ENCODE measurements at places on chromosomes 2 and 18.
A peak's percentile ranks its signal among the peaks of the same experiment; 100 is the strongest.

- no peak for DNase-seq
Observed at GRCh38 chr2:30997979-30998378, 140.3 kb downstream of the GALNT14 start.

DNA sequence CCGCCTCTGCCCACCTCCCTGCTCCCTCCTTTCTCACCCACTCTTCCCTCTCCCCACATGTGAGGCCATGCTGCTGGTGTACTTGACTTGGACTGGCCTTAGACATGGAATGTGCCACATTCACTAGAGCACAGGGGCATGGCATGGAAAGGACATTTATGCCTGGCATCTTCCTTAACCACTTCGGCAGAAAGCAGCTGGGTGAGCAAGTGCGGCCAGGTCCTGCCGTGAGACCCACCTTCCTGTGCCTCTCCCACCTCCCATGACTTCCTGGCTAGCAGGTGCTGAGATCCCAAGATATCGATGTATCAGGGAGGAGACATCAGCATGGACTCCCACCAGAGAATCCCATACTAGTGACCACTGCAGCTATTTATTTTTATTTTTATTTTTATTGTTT, 13.0 kb downstream of the GPR55 start:
- DNase-seq, result no peak

- no peak for DNase-seq
Observed at GRCh38 chr2:19351899-19352697, 6.3 kb downstream of the OSR1 start.

DNA sequence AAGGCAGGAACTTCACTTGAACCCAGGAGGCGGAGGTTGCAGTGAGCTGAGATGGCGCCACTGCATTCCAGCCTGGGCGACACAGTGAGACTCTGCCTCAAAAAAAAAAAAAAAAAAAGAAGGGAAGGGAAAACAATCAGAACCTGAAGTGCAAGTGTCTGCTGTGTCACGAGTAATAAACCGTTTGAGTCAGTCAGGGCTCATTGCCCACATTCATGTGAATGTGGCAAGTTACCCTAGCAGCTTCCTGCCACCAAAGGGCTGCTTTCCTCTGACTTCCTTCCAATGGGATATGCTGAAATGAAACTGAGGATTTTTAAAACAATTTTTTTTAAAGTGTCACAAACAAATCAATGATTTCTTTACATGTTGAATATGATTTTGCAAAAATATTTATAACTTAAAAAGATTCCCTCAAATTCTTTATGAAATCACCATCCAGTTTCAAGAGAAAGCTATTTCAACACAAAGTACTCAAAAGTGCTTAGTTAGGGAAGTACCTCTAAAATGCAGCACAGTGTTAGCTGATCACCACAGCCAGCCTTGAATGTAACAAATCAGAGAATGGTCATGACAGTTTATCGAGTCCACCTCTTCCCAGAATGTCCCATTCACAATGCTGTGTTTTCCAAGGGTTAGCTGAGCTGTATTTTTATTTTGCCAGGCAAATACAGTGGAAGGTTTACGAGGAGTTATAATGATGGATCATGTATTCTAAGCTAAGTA, 36.4 kb downstream of the WDSUB1 start:
- DNase-seq, result peak; percentile 87

GRCh38 chr2:219428469-219428868, 6.2 kb upstream of the SPEG start:
- no peak for DNase-seq

DNA sequence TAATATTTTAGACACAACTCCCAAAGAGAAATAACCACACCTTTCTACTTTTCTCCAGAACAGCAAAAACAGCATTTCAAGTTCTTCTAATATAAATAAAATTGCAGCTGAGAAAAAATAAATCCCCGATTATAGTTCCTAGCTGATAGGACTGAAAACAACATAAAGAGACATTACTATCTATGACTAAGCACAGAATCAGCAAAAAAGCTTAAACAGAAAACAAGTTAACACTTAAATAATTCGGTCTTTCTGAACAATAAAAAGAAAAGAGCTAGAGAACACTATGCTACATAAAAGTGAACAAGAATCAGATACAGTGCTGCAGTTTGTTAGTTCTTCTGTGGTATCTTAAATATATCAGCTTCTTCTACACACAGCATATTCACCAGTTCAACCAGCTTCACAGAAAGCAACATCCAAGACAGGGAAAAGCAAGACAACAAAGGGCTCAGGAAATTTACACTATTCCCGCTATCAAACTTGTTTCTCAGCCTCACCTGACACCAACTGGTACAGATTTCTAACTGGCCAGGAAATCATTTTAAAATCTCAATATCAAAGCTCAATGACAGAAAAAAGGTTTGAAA, 28.6 kb downstream of the FEZ2 start:
- DNase-seq, result no peak

- no peak for DNase-seq
Observed at GRCh38 chr2:38245114-38245641, 131.9 kb downstream of the ATL2 start.

DNA sequence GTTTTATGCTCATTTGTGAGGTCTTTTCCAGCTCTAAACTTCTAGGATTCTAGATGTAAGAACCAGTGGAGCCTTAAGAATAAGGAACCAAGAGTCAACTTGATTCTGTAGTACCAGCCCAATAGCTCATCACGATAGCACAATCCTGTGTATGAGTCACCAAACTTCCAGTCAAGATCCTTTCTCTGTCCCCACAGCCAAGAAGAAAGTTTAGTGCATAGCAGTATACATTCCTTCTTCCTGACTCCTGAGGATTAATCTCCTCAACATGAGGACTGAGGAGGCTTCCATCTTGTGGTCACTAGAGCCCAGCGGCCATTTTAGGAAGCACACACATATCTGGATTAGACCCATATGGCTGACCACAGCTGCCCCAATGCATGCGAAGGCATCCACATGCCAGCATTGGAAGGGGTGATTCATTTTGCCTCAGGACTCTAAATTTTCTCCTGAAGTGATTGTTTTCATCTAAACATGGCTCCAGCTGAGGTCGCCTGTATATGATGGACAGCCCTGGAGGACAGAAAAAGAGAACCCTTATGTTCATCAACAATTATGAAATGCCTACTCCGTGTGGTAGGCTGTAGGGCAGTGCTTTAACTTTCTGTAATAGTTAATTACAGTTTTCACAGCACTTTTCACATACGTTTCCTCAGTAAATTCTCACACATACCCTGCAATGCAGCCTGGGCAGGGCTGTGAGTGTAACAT, 53.5 kb downstream of the RASGRP3 start:
- DNase-seq, result peak; percentile 97

GRCh38 chr2:183490914-183491313, 366.7 kb downstream of the NUP35 start:
- no peak for DNase-seq

DNA sequence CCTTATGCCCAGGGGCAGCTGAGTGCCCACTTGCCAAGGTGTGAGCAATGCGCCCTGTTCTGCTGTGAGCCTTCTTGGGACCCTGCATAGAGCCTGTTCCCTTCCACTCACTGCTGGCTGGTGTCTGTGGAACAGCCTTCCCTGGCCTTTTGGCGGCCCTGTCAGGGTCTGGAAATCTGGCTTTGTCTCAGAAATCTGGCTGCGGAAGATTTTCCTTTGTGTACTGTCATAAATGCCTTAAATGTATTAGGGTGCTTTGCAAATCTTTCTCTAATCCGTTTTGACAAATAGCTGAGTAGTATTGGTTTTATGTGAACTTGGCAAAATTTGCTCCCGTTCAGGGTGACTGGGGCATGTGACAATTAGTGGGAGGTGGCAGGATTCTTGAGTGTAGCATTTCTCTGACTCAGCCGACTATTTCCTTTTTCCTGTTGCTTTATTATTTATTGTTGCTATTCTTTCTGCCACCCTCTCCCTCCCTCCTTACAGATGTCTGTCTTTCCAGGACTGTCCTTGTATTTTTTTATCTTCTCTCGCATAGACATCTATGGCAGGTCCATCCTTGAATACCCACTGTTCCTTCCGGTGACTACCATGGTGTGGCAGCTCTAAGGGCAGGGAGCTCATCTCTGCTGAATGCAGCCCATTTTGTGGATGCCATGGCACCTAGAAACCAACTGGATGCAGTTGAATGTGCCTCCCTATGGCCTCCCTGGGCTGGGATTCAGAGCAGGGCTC, 41.8 kb downstream of the LDLRAD4 start:
- DNase-seq, result no peak

- DNase-seq, result no peak
Observed at GRCh38 chr2:72159211-72159993, 11.7 kb upstream of the CYP26B1 start.

DNA sequence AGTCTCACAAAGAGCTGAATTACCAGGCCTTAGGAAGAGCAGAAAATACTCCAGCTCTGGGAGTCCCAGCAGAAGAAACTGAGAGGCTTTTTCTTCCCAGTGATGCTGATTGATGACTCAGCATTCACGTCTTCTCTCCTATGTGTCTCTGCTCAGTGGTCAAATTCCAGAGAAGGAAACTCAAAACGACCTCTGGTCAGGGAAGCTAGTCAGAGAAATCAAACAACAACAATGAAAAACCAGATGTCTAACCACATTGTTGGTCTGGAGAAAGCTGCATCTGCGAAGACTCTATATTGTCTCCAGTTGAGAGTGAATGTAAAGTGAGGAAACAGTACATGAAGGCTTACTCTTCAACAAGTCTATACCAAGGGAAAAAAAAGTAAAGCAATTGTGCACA, 28.6 kb upstream of the CERS6 start:
- DNase-seq, result peak; percentile 69

DNA sequence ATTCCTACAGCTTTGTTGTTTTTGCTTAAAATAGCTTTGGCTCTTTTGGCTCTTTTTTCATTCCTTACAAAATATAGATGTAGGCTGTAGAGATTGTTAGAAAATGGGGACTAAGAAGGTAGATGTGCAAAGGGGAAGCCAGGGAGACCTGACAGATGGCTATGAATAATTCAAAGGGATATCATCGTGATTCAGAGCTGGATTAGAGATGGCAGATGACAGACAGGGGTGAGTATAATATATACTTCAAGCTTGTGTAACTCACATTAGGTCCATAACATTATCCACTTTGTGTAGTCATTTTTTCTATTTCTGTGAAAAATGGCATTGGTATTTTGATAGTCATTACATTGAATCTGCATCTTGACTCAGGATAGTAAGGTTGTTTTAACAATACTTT, 422.9 kb upstream of the ST6GAL2 start:
- DNase-seq, result no peak

- DNase-seq, result no peak
Observed at GRCh38 chr2:40363631-40364030, 88.3 kb downstream of the SLC8A1 start.

DNA sequence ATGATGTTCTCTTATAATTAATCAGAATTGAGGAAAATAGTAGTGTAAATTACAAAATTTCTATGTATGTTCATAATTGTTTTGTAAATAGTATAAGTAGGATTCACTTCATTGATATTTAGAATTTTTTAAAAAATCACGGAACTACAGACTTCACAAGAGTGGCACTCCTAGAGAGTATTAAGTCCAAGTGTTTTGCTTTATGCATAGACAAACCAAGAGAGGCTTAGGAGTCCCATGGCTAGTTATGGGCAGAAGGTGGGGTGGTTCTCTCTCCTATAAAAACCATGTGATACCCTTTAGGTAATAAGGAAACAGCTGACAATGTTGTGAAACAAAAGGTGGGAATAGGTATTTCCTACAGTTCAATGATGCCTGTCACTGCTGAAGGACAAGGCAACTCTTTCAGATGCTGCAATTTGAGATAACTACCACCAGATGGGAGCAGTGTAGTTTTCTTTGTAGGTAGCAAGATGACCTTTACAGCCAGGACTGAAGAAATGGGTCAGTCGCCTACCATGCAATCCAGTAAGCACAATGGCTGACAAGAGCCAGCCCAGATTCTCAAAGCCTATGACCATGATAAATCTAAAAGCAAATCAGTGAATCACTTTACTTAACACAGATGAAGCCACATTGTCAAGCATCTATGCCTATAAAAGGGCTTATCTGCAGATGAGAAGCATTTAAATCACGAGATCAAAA, 83.9 kb downstream of the AAK1 start:
- DNase-seq, result no peak

DNA sequence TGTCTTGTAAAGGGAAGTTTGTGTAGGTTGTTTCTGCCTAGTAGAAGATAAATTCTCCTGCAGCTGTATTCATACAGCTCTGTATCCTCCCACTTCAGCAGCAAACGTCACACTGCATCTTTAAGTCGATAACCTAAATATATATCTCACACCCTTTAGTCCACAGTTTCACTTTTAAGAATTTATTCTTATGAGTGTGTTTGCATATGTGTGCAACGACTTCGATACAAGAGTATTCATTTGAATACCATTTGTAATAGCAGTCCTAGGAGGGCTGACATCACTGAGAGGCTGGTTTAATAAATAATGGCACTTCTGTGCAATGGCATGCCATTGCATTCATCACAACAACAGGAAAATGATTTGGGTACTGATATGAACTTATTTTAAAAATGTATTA, 63.8 kb upstream of the MSH6 start:
- DNase-seq, result no peak

- DNase-seq, result no peak
Observed at GRCh38 chr2:151379169-151379568, 21.8 kb downstream of the TNFAIP6 start.

DNA sequence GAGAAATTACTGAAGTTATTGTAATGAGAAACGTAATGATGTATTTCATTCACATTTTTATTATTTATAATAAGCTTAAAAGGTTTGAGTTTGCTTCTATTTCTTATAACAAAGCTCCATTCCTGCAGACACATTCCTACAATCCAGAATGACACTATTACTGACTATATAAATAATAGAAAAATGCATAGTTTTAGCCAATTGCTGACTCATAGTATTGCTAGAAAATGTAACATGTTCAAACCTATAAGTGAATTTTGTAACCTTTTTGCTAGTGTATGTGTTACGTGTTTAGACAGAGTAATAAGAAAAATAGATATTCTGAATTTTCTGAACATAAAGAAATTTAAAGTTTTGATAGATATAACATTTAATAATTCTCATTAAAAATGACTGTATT, 9.3 kb upstream of the VWC2L start:
- DNase-seq, result no peak

DNA sequence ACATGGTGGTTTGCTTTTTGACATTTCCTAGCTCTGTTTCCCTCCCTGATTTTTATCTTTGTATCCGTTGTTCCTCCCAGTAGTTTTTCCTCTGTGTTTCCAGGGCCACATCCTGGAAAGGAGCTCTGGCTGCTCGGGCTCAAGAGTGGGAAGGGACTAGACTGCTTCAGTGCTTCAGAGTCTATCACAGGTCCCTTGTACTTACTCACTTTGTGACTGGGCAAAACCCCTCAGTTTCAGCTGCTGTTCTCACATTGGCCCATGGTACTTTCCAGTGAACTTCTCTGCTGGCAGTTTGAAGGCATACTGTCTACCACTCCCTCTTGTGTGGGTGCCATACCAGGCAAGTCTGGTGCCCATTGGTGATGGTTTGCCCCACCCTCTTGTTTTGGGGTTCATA, 7.5 kb upstream of the STAMBP start:
- no peak for DNase-seq

- no peak for DNase-seq
Observed at GRCh38 chr18:13465476-13465875, 246.9 kb downstream of the LDLRAD4 start.
